DMS 273 treated with DMSO at 0.1 percent for 48 hours (cell line): ENCODE measurements at places on chromosomes 11 and 22.

DNA sequence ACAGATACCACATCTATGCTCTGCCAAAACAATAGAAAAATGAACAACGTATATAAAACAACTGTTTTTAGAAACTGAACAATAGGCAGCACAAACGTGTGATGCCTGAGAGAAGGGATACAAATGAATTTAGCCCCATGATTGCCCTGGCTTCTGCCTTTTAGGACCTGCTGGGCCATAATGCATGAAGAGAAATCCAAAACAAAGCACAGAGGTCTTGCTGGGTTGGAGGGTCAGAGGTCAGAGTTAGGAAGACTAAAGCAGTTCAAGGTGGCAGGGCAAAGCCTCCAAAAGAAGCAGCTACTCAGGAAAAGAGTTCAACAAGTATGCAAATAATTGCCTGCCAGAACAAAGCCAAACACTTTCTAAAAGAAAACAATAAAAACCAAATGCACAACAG lies 138.5 kb downstream of the TTC28 start:
- DNase-seq, result no peak

DNA sequence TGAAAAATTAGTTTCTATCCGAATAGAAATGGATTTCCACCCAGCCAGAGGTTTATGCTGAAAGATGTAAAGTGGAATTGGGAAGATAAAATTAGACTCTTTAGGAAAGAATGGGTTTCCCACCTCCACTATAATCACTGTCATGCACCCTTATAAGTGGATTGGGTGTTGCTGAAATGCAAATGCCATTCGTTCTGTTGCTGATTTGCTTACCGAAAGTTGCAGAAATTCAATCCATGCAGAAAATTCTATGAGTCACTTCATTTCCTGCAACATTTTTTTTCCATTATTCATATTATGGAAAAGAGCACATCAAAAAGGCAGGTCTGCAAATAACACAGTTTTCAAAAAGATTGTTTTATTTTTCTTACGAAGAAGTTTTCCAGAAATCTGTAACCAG lies 65.6 kb downstream of the LDLRAD3 start:
- DNase-seq, result no peak

DNA sequence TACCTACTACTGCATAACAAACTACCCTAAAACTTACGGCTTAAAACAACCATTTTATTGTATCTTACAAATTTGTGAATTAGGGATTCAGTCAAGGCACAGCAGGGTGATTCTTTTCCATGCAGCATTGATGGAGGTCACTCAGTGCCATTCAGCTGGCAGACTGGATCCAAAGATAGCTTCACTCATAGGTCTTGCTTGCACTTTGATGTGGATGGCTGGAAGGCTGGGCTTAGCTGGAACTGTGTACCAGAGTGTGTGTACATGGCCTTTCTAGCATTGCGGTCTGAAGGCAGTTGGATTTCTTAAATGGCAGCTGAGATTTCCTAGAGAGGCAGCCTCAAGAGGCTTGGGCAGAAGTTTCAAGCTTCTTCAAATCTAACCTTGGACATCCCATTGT lies 25.0 kb downstream of the YAP1 start:
- no peak for DNase-seq

- DNase-seq, result no peak
These were observed 4.1 kb downstream of the NEU3 start for GRCh38 chr11:74992852-74993251.

- DNase-seq, result no peak
These were observed 14.1 kb upstream of the TMEM121B start for GRCh38 chr22:17135153-17135760.

GRCh38 chr22:29109822-29110221 lies 37.0 kb downstream of the KREMEN1 start:
- DNase-seq, result no peak

DNA sequence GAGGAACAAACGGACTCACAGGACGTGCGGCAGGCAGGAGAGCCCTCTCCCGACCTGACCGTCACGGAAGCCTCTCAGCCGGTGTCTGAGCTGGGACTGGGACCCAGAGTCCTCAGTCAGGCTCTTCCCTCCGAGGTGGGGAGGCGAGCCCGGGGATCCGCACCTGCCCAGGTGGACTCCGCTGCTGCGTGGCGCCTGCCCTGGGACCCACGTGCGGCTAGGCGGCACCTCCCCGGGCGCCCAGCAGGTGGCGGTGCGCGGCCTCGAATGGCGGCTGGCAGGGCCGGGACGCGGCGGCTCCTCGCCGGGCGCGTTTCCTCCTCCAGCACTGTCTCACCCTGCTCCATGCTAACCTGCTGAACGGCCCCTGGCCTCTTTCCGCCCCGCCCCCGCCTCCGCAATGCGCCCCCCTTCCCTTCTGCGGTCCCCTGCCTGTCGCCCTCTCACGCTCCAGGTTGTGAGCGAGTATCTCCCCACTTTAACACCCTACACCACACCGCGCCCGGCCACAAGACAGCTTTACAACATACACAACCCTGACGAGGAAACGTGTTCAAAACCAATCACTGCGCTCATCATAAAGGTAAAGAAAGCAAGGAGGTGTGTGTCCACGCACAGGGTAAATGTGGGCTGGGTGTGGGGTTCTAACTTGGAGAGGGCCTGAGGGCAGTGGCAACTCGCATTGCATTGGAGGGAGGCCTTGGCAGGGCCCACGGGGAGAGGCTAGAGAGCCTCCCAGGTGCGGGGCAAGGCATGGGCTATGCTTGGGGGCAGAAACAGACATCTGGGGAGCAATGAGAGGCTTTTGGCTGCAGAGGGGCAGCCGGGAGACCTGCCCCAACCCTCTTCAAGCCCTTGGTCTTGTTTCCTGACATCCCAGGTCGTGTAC lies 25.9 kb upstream of the ATXN10 start:
- no peak for DNase-seq

DNA sequence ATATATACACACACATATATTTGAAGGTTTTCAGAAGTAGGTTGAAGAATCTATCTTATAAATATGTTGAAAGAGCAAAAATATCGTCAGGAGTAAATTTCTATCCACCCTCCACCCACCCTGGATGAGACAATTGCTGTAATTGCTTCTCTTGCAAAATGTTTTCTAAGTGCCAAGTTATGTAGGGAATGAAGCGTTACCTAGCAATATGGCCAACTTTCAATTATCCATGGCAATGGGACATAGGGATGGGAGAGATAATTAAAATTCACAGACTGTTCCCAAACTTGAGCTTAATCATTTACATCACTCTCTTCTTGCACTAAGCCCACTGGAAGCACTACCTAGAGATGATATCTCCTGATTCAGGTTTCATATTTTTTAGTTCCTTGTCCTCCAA lies 806.2 kb upstream of the RAG2 start:
- DNase-seq, result no peak

DNA sequence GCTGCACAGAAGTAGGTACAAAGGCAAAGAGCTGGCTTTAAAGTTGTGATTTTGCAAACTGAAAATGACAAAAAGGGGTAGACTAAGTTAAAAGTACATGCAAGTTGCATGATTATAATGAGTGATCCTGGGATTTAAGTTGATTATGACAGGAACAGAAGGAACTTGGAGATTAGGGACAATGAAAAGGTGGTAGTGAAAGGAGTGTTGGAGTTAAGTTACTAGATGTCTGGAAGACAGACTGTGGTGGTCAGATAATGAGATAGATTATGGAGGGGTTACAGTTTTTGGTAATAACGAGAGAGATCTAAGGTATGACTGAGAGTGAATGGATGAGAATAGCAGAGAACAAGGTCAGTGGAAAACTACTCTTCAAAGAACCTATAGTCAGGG lies 7.7 kb upstream of the TMEM9B start:
- no peak for DNase-seq

- no peak for DNase-seq
These were observed 36.9 kb downstream of the OR6Q1 start for GRCh38 chr11:58067685-58068084.

DNA sequence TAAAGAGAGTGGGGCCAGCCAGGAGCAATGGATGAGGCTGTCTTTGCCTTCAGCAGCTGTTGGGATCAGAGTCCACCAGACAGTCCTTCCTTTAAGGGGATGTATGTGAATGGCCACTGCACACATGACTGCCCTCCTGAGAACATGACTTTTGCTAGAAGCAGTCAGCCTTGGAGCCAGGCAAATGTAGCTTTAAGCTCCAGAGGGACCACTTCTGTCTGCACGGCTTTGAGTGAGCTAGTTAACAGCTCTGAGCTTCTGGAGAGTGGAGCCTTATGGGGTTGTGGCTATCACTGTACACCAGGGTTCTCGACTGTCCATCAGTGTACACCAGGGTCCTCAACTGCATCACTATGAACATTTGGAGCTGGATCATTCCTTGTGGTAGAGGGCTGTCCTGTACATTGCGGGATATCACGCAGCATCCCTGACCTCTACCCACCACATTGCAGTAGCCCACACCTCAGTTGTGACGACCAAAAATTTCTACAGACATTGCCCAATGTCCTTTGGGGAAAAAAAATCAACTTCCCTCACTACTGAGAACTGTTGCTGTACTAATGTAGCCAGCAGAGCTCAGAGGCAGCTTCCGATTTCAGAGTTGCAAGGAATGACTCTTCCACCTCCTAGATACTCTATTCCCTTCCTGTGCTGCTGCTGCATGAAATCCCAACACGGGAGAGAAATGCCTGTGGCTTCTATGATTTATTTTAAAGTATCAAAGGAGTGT lies 169.4 kb downstream of the MYO18B start:
- DNase-seq, result no peak

DNA sequence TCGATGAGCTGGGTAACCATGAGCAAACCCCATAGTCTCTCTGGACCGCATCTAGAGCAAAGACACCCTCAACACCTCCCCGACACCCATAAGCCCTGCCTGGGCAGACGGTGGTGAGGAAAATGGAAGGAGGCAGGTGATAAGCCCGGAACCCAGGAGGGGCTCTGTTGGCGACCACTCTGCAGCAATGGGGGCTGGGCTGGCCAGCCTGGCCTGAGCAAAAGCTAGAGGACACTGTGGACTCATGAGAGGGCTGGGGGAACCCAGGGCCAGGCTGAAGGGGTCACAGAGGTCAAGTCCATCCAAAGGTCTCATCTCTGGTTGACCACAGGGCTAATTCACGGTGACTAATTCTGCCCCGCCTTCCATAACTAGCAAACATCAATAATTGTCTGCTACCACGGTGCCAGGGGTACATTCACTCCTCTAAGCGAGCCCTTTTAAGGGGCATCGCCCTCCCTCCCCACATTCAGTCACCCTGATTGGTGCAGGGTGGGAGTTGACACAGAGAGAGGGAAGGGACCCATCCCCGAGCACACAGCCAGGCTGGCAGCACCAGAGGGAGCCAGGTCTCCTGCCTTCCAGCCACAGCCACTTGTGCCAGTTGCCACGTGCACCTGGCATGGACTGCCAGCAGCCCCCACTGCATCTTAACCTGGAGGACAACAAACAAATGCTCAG lies 4.0 kb downstream of the PYGM start:
- DNase-seq, result no peak

DNA sequence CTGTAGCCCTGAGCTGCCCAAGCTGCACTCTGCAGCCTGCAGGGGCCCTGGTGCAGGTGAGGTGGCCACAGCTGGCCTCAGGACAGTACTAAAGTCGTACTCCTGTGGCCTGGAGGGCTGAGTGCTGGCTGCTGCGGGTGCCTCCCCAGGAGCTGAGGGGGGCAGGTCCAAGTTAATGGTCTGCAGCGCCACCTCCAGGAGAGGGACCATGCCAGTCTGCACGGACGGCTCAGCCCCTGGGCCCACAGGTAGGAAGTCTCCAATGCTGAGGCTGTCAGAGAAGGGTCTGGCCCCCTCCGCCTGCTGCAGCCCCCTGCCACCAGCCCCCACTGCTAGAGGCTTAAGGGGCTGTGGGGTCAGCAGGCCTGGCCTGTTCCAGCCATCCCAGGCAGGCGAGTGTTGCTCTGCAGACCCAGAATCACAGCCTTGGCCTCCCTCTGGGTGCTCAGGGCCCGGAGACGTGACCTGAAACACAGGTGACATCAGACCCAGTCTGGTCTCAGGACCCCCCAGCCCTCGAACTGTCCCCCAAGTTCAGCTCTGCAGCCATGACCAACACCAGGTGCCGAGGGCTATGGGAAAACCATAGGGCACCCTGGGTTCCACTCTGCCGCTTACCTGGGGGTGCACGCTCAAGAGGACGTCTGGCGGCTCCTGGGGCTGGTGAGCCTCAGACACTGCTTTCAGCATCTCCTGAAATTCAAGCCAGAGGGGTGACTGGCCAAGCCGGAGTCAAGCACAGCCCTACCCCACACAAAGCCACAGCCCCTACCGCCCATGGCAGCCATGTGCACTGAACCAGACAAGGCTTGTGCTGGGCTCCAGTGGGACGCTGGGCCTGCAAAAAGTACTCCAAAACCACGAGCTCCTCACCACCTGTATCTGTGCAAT lies 20.8 kb downstream of the SELENOO start:
- DNase-seq, result no peak

GRCh38 chr11:60195923-60196368 lies 13.1 kb upstream of the MS4A6A start:
- DNase-seq, result no peak

DNA sequence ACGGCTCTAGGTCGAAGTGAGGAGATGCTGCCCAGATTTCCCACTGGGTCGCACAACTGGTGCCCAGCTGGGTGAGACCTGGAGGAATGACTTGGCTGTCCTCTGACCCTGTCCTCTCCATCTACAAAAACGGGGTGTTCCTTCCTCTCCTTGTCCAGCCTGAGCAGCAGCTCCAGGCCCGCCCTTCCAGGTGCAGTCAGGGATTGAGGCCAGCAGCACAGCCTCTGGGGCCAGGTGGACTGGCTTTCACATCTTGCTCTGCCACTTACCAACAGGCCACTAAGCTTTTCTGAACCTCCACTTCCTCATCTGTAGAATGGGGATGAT lies 91.7 kb upstream of the LMO1 start:
- no peak for DNase-seq

DNA sequence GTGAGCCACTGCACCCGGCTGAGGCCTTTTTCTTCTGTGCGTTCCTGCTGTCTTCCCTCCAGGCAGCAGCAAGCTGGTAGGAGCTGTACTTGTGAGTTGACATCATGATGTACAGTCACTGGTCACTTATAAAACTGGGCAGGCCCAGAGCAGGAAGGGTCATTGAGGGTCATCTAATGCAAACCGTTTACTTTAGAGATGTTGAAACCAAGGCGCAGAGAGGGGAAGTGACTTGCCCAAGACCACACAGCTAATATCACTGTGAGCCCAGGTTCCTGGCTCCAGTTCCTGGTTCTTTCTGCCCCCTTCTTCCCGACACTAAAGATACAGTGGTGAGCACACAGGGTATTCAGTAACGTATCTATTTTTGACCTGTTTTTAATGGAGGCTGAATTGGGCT lies 27.3 kb downstream of the PTPRJ start:
- DNase-seq, result no peak

GRCh38 chr11:64885367-64886286 lies 7.2 kb upstream of the EHD1 start:
- no peak for DNase-seq
